Muscle of arm (tissue), 14 donors: ENCODE measurements at places on chromosomes 1 and 21.
A peak's percentile ranks its signal among the peaks of the same experiment; 100 is the strongest.

DNA sequence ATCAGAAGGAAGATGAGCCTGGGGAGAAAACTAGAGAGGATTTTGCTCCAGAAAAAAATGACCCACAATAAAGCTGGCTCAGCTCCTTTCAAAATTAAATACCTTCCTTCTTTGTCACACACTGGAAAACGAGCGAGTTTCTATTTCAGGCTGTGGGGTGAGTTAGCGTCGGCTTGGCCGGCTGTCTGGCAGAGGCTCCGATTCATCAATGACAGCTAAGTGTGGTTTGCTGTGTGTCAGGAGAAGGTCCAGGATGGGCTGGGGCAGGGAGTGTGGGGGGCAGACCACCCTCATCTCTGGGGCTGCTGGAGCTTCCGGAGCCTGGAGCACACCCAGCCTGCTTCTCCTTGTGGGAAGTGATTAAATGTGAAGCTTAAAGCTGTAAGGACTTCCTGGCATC lies 120.2 kb downstream of the ETS2 start:
- DNase-seq: peak; percentile 91

GRCh38 chr21:38012672-38013071 lies 96.4 kb upstream of the KCNJ6 start:
- no peak for DNase-seq

DNA sequence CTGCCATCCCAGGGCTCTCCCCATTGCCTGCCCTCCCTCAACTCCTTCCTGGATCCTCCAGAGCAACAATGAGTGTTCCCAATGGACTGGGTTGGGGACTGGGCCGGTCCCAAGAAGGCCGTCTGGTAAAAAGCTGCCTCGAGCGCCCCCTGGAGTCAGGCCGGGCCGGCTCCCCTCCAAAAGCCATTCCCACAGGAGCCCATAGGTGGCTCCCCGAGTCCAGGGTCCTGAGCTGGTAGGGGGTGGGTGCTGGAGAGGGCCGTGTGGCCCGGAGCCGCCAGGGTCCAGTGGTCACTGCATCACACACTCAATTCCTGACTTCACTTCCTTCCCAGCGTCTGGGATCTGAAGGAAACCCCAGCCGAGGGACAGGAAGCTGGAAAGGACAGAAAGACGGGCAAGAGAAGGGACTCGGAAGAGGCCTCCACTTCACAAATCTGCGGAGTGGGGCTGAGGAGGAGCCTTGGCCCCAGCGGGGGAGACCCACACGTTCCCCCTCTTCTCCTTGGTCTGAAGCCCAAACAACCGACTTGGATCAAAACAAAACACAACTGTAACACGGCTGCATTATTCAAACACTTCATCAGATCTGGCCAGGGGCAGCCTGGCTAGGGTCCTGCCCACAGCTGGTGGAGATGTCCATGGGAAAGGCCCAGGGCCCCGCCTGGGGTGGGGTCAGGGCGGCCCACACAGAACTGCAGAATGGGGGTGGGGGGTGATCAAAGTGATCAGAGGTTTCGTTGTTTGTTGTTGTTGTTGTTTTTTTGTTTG lies 10.9 kb upstream of the ALDH4A1 start:
- peak; percentile 62 for DNase-seq

DNA sequence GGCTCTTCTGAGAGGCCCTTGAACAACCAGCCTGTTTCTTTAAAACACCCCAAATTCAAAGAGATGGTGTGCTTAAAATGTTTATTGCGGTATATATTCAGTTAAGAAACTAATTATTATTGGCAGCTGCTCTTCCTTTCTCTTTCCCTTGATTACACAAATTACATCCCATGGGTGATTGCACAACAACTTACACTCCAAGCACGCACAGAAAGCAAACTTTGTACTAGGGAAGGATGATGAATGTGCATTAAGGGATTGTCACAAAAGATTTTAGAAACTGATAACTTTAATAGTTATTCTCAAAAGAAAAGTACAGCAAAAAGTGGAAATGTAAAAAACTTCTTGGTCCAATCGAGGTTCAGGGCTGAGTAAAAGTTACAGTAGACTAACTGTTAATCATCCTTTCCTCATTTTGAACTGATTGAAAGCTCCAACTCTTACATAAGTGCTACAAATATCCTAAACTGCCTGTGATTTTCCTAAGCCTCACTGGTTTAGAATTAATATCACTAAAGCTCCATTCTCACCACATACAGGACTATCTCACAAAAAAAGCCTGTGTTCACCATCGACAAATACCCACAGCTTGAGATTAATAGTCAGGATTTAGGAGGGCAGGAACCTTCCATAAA lies 153.4 kb downstream of the TTLL7 start:
- no peak for DNase-seq

- DNase-seq: no peak
These were observed 661.5 kb upstream of the ADGRL4 start for GRCh38 chr1:79667848-79668696.

DNA sequence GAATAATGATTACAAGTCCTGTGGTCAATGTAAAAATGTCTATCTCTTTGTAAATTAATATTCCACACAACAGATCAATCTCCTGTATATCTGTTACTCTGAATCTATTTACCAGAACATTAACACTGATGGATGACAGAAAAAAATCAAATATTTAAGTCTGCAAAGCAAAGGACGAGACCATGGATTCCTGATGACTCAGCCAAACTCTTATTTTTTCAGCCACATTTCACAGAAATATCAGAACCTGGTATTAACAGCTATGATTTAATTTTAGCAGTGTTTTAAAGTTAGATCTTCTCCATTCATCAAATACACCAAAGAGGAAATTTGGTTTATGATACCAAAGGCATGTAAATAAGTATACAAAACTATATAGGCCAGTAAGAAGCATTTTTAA lies 46.1 kb downstream of the FAF1 start:
- no peak for DNase-seq

GRCh38 chr1:4690951-4691675 lies 36.7 kb downstream of the AJAP1 start:
- no peak for DNase-seq

- no peak for DNase-seq
These were observed 15.6 kb downstream of the SH3BP5L start for GRCh38 chr1:248810000-248810726.

DNA sequence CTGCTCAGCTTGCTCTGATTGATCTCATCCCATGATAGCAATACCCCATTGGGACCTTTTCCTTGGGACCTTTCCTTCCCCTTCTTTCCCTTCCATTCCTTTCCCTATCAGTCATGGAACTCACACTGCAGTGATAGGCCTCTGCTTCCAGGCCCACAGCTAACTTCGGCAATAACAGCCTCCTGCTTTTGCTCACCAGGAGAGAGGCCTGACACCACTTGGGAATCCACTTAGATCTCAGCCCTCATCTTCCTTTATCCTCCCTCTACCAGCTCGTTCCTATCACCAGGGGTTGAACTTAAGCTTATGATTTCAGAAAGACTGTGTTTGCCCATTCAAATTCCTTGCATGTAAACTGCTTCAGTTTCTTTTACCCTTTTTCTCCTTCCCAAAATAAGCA lies 11.0 kb upstream of the TIPRL start:
- no peak for DNase-seq

DNA sequence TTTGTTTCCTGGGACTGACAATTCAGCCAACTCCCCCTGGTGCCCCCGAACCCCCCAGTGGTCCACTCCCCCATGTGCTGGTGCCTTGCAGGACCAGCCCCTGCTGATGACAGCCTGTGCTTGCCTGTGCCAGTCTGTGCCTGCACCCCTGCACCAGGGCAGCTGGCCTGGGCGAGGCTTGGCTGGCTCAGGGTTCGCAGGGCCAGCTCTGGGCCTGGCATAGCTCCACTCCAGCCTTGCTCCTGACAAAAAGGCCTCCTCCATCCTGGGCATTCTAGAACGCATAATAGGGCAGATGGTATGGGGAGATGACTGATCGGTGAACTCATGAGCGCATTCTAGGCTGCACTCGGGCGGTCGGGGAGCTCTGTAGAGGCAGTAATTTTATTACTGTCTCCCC lies 5.4 kb downstream of the CNTN2 start:
- no peak for DNase-seq

- DNase-seq: no peak
These were observed 26.9 kb upstream of the EXOSC10 start for GRCh38 chr1:11126569-11126968.
